T-helper 2 cell treated with Interferon-gamma antibody and Interleukin-4, amounts not matched to agents 5 μg/mL and 100 μg/mL, for 36 hours (primary cell): ENCODE measurements at places on chromosomes 4 and X.
A peak's percentile ranks its signal among the peaks of the same experiment; 100 is the strongest.

- DNase-seq: no peak
Observed at GRCh38 chrX:34629572-34629971, 27.5 kb downstream of the TMEM47 start.

- no peak for DNase-seq
Observed at GRCh38 chr4:998096-998691, 5.0 kb upstream of the SLC26A1 start.

DNA sequence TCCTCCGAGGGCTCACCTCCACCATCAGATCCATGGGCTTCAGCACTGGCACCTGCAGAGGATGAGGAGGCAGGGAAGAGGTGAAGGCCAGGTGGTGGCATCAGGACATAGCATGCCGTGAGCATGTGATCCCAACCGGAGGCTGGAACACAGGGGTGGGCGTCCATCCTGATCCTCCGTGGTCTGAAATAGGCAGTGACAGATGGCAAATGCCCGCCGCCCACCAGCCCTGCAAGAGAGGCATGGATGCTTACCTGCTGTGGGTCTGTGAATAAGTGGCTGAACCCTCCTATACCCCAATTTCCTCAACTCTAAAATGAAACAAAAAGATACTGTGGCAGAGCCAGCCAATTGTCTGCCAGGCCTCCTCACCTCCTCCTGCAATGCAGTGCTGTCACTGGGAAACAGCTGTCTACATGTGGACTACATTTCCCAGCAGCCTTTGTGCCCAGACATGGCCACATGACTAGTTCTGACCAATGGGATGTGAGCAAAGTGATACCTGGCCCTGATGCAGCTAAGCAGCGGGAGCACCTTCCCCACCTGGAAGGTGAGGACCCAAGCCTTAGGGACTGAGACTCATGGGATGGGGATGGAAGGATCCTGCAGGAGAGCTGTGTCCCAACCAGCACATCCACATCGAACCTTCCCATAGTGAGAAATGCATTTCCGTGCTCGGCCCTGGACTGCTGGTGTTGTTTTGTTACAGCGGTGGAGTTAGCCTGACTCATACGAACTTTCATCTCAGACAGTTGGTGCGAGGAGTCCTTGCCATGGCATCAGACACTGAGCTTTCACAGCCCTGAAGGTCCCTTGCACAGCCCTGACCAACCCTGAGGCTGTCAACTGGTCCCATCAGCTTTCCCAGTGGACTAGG is 99.5 kb downstream of the PPP2R2C start:
- peak; percentile 5 for DNase-seq

- no peak for DNase-seq
Observed at GRCh38 chrX:71239781-71240180, 14.2 kb downstream of the ZMYM3 start.

GRCh38 chrX:19886883-19887531 is 393 bp downstream of the SH3KBP1 start:
- no peak for DNase-seq

DNA sequence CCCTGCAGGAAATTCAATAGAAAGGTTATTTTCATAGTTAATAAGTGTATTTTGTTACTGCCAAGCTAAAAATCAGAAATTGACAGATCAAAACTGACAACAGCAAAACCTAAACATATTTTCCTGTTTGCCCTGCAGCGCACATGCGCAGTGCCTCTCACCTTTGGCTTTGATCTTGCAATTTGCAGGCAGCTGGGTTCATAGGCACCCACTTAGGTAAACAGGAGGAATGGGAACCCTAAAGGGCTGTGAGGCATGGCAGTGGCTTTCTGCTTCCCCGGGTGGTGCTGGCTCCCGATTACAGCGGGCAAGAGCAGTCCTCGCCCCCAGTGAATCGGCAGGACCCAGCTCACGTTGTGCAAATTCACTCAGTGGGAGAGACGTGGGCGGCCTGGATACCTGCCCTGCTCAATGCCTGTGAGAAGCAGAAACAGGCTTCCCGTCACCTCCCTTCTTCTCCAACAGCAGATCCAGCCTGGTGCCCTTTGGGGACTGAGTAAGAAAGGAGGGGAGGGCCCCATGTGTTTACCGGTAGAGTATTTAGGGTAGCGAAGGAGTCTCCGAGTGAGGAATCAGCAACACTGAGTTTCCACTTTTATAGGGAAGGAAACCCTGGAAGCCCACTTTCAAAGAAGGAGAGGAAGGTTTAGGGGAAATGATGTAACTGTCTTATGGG is 25.7 kb downstream of the CCKAR start:
- DNase-seq: no peak
